ENCODE measurements at places on chromosomes 4 and X.
A peak's percentile ranks its signal among the peaks of the same experiment; 100 is the strongest.

DNA sequence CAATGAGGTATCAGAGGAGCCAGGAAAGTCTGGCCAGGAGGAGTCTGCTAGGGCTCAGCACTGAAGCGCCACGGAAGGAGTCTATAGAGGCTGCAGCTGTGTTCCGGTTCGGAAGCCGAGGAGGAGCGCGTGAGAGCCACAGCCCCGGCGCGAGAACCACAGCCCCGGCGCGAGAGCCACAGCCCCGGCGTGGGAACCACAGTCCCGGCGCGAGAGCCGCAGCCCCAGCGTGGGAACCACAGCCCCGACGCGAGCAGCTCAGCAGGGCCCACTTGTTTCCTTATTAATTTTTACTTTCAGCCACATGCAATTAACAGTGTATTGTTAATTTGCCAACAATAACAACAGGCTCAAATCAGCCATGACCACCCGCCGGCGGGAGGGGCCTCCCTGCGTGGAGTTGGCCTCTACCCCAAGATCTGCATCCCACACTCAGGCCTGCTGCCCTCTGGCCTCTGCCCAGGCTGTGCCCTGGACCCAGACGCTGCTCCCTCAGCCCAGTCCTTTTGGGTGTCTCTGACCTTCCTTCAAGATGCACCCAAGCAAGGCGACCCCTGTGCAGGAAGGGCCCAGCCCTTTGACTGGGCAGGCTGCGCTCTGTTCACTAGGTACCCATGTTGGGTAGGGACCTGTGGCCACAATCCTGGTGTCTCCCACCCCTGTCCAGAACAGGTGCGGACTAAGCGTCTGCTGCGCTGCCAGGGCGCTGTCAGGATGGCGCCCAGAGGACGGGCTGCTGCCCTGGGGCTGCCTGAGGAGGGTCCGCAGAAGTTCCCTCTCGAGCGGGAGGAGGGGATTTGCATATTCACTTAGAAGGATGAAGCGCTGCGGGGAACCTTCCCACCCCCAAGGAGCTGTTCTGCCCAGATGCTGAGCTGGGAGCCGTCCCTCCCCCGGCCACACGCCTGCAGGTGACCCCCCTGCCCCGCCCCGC lies 113.8 kb downstream of the ADRA2C start:
- DNase-seq = no peak

- no peak for DNase-seq
Observed at GRCh38 chr4:14853176-14853943, 148.9 kb upstream of the CPEB2 start.

DNA sequence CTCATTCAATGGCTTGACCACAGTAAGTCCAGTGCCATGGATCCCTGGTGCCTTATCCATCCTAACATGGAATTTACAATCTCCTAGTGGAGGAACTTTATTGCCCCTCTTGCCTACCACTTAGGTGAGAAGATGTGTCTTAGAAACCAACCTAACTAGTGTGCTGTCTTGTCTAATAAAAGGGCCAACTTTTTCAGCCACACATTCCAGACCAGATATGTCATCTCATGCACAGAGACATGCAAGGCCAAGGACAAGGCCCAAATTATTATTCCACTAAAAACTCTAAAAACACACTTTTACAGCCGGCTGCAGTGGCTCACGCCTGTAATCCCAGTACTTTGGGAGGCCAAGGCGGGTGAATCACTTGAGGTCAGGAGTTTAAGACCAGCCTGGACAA lies 10.6 kb upstream of the PRDX4 start:
- no peak for DNase-seq

GRCh38 chr4:107685740-107686139 lies 34.3 kb downstream of the PAPSS1 start:
- no peak for DNase-seq

DNA sequence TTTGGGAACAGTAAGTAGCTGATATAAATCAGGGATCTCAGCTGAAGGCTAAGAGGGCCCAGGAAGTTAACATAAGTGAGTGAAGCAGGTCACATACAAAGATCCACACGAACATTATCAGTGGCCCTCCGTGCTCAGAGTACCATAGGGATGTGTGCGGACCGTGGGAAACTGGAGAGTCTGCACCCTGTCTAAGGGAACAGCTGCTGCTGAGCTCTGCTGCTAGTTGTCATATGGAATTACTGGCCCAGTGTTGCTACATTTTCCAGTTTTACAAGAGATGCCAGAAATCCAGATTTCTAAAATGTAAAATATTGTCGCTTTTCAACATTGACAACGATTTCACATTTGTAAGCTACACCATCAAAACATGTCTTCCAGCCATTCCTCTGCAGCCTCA lies 90.5 kb downstream of the RTL5 start:
- DNase-seq = no peak

DNA sequence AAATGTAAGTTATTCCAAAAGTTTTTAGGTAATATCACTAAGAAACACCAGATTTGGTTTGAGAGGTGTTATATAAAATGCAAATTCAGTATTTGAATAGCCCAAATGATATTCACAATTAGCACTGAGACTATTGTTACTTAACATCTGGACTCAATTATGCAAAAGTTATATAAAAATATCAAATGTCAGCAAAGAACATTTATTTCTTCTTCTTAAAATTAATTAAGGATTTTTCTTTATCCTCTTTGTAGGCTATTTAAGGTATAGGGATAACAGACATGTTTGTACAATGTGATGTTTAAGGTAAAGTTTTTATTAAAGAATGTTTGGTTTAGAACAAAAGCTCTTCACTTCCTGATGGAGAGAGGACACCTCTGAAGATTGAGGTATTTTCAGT lies 63.3 kb upstream of the GK2 start:
- DNase-seq = no peak

DNA sequence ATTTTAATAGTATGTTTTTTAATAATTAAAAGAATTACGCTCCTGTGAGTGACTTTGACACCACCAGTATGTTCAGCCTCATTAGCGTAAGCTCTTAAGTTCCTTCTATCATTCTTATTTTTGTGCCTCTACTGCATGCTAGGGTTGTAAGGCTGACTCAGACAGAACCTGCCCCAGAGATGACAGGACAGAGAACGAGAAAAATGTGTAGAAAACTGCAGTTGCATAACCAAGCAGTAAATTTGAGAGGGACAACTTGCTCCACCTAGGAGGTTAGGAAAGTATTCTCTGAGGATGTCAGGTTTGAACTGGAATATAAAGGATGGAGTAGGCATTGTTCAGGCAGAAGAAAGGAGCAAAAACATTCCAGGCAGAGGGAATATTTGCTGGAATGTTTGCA lies 98.7 kb downstream of the NFKB1 start:
- DNase-seq = no peak

DNA sequence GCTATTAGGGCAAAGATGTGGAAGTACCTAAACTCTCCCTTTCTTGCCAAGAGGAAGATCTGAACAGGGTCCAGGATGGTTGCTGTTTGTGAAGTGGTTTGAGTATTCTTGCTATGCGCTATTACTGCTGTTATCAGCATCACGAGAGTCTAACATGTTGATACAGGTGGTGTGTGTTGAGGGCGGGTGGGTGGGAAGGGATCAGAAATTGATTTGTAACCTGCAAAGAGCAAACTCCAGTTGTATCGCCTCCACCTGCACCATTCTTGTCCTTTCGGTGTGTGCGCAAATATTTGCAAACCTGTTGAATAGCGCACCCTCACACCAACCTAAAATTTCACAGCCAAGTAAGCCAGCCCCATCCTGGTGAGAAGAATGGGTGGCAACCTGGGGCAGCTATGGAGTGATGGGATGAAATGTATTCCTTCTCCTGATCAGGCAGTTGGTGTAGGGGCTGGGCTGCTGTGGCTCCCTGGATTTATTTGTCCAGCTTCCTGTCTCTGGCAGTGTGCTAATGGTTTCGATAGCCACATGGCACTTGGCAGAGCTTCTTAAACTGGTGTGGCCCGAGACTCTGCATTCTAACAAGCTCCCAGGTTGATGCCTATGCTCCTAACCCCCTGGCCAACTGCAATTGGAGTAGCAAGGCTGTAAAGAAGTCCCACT lies 102.6 kb upstream of the SCML1 start:
- no peak for DNase-seq

- no peak for DNase-seq
Observed at GRCh38 chr4:177123811-177124210, 185.9 kb upstream of the NEIL3 start.

- DNase-seq = no peak
Observed at GRCh38 chr4:169634975-169635374, 14.6 kb downstream of the CLCN3 start.

- DNase-seq = no peak
Observed at GRCh38 chr4:47855350-47855749, 17.5 kb upstream of the CORIN start.

GRCh38 chrX:71128915-71129765 lies 10.7 kb downstream of the MED12 start:
- peak; percentile 80 for DNase-seq

- no peak for DNase-seq
Observed at GRCh38 chr4:156173486-156173885, 219.8 kb upstream of the CTSO start.

DNA sequence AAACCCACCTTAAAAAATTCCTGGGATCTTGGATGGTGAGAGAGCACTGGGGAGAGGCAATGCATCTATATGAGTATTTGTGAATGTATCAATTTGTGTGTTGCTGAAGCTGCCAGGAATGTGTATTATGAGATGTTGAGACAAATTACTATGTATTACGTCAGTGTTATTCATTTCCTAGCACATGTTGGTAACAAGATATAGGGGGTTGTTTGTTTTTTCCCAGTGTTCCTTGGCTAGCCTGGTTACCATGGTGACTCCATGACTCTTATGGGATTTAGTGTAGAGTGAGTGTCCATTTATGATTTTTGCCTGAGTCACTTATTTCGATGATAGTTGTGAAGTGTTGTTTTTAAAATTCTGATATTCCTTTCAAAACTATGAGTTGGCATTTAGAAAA lies 65.6 kb downstream of the RAB40A start:
- no peak for DNase-seq

- no peak for DNase-seq
Observed at GRCh38 chr4:182886205-182886604, 31.0 kb downstream of the DCTD start.

DNA sequence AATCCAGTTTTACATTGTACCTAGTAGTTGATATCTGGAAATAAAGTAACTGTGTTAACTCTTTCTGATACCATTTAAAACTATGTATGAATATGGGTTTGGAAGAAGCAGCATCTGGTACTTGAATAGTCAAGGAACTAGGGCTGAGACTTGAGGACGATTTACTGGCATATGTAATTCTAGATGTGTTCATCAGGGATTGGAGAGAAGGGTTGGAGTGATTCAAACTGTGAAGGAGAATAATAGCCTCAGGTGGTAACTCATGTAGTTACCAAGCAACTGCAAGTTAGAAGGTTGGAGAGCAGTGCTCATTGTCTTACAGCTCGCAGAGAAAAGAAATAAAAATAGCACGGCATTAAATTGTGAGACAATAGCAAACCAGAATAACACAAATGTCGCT lies 29.5 kb upstream of the TXLNG start:
- DNase-seq = no peak

DNA sequence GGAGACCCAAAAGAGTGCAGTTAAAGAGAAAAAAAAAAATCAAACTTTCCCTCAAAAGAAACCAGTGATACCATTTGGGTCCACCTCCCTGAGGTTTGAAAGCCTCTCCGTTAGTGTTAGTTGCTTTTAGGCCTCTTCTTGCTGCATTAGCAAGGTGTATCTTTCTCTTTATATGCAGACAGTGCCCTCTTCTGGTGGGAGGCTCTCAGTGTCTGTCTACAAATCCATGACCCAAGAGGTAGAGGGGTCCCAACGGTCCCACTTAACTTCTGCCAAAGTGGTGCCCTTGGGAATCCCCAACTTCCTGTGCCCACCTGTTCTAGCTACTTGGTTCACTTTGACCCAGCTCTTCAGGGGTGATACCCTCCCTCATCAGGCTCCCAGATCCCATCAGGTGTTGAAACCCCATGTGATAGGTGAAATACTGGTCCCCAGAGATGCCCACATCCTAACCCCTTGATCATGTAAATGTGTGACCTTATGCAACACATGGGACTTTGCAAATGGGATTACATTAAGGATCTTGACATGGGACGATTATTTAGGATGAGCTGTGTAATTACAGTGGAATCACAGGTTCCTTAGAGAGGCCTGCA lies 63.7 kb upstream of the CD99 start:
- DNase-seq = peak; percentile 62

DNA sequence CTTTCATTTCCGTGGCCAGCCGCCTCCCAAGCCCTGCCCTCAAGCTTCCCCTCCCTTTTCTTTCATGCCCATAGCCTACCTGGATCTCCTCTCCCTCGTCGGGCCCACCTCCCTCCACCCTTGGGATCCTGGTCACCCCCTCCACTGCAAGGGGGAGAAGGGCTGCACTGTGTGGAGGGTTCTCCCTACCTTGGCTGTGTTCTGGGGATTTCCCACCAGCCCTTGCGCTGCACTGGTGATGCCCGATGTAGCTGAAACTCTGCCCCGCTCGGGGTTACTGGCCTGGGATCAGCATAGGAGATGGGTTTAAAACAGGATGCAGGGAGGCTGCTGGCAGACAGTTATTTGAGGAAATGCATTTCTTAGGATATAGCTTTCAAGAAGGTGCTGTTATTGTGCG lies 128.9 kb downstream of the TBL1X start:
- DNase-seq = no peak

DNA sequence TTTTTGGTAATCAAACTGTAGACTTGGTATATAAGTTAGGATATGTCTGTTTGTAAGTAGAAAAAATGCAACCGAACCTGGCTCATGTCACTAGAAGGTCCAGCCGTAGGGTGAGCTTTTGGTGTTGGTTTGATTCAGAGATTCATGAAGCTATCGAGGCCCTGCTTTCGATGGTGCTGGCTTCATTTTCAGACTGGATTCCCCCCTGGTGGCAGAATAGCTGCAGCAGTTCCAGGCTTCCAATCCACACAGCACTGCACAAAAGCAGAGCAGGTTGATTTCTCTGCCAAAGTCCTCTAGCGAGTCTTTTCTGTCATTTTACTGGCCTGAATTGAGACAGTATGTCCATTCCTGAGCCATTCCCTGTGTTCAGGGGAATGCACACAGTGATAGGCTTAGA lies 33.1 kb downstream of the PDK3 start:
- DNase-seq = peak; percentile 12

GRCh38 chr4:3231471-3231870 lies 17.5 kb upstream of the MSANTD1 start:
- DNase-seq = no peak

DNA sequence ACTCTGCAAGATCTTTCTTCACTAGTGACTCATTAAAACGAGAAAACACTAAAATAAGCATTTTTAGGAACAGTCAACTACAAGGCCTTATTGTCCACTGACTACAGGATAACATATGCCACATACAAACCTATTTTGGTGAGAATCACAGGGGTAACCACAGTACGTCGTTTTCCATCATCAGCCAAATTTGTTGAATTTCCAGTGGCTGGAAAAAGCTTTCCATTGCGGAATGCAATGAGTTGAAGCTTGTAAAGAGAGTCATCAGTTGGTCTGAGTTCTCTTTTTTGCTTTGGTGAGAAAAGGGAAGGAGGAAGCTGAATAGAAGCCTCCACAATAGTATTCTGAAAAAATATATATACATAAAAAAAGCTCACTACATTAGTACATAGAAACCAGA lies 102.4 kb downstream of the ADGRA3 start:
- DNase-seq = no peak

- DNase-seq = no peak
Observed at GRCh38 chr4:16270454-16271328, 44.4 kb upstream of the TAPT1 start.

All from activated CD4-positive, alpha-beta T cell treated with anti-CD3 and anti-CD28 coated beads, Interleukin-2, Interleukin-6, amounts not matched to agents 100 ng/mL and 50 ng/mL, durations not matched to agents 16 hours and 8 hours (primary cell).